ENCODE measurements at places on chromosomes 1 and 21.

DNA sequence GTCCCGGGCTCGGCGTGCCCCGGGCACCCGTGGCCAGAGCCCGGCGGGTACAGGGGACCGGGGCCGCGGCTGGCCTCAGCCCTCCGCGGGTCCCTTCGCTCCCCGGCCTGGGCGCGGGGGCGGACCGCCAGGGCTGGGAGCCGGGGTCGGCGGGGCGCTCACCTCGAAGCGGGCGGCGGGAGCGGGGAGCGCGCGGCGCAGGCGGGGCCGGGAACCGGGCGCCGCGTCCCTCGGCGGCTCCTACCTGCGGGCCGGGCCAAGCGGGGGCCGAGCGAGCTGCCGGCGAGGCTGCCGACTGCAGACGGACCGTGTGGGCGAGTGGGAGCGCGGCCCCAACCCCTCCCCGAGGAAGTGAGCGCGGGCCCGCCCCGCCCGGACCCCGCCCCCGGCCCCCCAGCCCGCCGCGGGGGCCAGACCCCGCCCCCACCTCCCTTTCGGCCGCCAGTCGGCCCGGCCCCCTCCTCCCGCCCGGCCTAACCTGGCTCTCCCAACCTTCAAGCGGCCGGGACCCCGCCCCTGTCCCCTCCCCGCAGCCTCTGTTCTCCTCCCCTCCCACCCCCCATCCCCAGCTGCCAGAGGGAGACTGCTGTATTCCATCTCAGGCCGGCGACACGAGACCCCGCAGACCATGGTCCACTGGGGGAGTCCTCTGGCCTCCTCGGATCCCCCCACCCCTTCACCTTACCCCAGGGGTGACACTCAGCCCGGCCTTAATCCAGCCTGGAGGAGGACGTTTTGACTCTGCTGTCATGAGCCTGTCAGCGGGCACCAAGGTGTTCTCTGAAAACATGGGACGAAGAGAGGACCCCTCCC is at the start of gene FHL3:
TSS of gene FHL3 (minus strand) at position 320 of the 813 bp plus-strand sequence. CDS start 6,102 bp downstream, outside the sequence.
- no peak for DNase-seq

- DNase-seq = no peak
Measured at GRCh38 chr1:67347688-67348472, 40.2 kb downstream of the IL12RB2 start.

DNA sequence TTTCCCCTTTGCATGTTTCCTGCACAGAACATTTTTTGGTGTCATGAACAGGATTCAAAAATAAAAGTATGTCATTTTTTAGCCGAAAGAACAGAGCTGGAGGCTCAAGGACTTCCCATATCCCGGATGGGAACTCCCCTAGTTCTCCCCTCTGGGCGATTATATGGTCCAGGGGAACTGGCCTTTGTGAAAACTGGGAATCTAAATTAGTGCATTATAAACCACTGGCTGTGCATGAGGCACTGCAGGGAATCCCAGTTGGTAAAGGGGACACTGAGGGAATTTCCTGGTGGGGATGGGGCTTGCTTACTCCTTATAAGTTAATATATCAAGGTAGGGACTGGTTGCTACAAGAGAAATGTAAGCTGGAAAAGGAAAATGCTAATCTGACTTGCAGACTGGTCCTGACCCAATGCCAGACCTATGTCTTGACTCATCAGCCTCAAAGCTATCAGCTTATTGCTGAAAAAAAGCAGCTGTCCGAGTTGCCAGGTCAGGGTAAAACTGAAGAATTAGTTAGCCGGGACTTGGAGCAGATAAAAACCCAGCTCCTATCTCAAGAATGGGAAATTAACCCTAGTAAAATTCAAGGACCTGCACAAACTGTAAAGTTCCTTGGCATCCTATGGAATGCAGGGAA is 122.6 kb downstream of the FCRL5 start:
- DNase-seq = no peak

DNA sequence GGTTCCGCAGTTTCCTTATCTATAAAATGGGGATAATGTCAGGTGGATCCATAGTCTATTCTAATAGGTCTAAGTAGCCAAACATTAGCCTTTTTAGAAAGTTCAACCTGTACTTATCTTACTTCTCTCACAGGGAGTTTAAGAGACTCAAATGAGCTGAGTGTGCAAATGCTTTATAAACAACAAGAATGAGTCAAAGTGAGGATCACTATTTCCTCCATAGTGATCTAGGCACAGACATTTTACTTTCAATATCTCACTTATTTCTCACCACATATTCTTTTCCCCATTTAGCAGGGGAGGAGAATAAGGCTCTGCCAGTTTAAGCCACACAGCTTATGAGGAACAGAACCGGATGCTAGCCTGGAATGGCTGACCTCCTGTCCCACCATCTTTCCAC is 92.1 kb upstream of the LMO4 start:
- no peak for DNase-seq

DNA sequence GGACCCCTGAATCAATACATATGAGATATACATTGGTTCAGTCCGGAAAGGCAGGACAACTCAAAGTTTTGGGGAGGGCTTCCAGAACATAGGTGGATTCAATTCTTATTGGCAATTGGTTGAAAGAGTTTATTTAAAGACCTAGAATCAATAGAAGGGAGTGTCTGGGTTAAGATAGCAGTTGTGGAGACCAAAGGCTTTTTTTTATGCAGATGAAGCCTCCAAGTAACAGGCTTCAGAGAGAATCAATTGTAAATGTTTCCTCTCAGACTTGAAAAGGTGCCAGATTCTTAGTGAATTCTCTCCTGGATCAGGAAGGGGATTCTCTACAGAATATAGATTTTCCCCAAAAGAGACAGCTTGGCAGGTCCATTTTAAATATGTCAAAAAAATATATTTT is 27.0 kb upstream of the CD5L start:
- DNase-seq = no peak

DNA sequence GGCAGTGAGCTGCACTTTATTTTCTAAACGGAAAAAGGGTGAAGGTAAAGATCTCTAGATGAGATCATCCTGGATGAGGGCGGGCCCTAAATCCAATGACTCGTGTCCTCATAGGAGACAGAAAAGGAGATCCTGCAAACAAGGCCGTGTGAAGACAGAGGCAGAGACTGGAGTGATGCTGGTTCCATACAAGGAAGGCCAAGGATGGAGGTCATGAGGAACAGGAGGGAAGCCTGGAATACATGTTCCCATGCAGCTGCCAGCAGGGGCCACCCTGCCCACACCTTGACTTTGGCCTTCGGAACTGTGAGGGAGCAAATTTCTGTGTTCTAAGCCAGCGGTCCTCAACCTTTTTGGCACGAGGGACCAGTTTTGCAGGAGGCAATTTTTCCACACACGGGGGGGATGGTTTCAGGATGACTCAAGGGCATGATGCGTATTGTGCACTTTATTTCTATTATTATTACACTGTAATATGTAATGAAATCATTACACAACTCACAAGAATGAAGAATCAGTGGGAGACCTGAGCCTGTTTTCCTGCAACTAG is 94.3 kb downstream of the PSMG1 start:
- DNase-seq = no peak

DNA sequence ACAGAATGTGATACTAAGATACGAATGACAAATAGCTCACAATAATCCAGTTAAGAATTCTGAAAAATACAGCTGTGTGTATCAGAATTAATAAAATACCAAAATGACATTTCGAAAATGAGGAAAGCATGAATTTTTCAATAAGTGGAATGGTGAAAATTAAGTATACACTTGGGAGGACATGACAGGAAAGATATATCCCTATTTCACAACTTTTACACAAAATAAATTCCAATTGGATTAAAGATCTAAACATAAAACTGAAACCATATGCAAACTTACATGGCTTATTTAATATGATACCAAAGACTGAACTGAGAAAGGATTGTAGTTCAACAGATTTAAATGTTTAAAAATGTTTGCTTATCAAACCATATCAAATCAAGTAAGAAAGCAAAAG is 510.4 kb upstream of the ADAMTS5 start:
- DNase-seq = no peak

DNA sequence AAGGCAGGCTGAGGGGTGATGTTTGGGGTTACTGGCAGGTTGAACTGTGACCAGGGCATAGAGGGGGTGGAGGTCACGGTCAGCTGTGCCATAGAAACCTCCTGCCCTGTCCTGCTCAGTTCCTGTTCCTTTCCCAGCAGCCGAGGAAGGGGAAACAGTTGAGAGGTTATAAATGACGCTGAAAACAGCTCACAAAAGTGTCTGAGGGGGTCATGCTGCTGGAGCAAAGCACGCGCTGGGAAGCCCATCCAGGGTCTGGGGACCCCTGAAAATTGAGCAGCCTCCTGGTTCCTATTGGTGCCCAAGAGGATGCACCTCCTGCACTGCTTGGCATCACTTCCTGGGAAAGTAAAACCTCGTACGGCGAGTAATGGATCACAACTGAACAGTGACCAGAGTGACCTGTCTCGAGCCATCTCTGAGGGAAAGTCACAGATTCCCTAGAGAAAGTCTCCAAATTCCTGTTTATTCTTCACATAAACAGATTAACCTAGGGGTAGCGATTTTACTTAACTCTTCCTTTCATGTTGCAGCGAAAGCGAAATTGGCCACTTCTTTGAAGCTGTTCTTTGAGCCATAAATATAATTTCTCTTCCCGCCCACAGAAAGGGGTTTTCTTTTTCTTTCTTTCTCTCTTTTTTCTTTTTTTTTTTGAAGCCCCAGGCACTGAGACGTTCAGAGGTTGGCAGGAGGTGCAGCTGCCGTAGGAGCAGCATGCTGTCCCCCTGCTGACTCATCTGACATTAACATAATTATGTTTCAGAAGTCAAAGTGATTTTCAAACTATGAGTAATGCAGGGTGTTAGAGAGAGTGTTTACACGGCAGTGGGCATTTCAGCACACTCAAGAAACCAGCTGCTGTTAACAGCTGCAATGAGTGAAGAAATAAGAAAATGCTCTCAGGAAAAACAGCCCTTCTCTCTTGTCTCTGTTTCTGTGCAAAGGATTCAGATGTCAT is 41.8 kb upstream of the ATF3 start:
- DNase-seq = peak; percentile 87

DNA sequence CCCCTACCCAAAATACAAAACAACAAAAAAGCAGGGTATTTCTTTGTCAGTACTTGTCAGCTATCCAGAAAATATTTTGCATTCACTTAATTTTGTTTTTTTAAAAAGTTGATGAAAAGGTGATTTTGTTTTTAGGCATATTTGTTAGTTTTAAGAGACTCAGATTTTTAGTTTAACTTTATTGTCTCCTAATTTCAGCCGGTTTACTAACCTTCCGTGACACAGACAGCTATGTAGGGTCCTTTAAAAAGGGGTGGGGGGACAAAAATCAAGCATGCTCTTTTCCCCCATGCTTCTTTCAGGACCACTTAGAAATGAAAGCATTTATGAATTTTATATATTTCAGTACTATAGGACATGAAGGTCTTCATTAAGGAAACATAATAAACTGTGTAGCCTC is 1.6 kb downstream of the PBX1 start:
- no peak for DNase-seq

- no peak for DNase-seq
Measured at GRCh38 chr1:183734543-183735036, 70.3 kb upstream of the RGL1 start.

DNA sequence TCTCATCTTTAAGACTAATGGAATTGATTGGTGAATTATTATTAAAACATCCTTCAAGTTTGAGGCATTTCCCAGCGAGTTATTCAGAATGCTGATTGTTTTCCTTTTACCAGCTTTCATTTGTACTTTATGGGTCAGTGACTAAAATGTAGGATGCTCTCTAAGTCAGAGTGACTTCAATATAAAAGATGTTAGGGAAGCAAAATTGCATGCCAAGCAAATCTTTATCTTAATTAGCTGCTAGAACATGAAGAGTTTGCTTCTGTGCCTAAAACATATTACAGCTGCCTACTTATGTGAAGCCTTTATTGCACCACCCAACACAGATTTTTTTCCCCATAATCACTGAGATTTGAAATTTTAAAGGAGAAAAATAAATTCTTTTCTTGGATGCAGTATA is 79.8 kb upstream of the CYYR1 start:
- no peak for DNase-seq

DNA sequence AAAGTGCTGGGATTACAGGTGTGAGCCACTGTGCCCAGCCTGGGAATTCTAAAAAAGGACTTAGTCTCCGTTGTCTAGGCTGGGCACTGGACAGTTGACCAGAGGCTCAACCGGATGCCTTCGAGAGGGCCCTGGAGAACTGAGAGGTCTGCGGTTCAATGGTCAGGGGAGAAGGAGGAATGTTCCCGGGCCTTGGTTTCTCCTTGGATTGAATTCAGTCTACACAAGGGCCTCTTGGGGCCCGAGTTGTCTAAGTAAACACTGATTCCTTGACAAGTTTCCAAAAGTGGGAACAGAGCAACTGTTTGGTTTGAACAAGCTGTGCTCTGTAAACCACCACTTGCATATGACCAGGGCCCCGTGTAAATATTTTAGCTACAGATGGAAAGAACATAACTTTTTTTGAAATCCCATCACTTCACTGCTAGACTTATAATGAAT is 29.1 kb upstream of the CAPZB start:
- DNase-seq = no peak

Data from GM12864 (cell line).